Activated T-cell treated with anti-CD3 and anti-CD28 coated beads for 1 hour (primary cell): ENCODE measurements at places on chromosomes 5 and 9.

DNA sequence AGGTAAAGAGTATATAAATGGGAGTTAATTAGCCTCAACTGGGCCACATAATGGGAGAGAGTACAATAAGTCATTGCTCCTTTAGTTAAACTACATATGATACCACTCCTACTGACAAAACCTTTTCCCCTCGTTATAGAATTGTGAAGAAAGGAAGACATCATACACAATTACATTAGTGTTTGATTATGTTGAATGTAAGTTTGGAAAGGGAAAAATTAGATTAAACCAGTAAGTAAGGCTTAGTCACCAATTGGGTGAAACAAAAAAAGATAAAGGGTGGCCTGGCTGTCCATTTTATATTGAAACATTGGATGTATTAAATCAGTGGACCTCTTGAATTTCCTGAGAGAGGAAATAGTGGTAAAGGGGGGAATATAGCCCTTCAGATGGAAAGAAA is 464.3 kb upstream of the PAPPA start:
- DNase-seq, result no peak

DNA sequence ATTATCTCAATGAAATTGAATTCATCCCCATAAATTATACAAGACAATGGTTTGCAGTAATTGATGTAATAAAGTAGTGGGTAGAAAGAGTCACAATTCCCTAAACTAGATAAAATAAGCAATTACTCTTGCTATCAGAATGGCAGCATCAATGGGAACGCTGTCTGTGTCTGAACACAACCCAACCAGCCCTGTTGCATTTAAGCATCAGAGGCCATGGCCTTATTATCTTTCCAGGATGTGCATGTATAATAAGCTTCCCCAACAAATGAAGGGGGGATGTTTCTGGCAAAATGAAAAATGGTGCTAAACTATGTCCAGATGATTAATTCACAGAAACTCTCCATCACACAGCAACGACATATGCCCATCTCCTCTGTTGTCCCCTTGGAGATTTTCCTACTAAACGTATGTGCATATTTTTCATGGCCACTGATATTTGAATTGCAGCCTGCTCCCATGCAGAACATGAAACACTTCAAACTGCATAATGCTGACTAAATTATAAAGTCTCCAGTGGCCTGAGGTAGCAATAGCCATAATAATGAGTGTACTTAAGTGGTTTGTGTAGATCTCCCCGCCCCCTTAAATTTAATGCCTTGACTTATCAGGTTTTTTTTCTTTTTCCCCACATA is 306.9 kb upstream of the ADAMTS16 start:
- no peak for DNase-seq

DNA sequence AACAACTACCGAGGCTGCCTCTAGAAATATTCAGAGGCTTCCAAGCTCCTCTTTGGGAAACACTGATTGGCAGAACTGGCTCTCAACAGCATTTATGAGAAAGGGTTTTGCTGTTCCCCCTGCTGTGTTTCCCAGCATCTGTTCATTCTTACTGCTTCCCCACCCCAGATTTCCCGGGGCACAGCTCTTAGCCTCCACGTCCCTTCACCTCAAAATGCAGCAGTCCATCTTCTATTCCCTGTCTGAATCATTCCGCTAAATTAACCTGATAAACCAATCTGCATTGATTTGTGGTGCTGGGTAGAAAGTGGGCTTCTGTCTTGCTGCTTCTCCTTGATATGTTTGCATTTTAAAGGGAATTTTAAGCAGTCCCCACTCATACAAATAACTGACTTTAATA is 67.4 kb downstream of the PLK2 start:
- DNase-seq, result no peak

DNA sequence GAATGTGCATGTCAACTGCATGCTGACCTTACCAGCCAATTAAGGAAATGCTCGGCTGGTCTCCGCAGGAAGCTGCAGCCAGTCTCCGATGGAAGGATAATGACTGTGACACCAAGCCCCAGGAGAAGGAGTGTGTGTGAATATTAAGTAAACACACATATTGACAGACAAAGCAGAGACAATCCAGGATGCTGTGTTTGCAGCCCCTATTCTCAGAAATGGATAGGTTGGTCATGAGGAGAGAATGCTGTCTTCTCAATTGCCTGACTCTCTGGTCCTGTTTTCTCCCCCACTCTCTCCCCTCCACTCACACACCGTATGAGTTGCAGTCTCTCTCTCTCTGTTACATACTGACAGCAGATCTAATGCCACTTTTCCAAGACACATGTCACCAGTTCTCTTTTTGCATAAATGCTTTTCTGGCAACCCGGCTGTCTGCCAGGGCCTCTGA is 85.7 kb downstream of the EPB41L4A start:
- DNase-seq, result no peak

DNA sequence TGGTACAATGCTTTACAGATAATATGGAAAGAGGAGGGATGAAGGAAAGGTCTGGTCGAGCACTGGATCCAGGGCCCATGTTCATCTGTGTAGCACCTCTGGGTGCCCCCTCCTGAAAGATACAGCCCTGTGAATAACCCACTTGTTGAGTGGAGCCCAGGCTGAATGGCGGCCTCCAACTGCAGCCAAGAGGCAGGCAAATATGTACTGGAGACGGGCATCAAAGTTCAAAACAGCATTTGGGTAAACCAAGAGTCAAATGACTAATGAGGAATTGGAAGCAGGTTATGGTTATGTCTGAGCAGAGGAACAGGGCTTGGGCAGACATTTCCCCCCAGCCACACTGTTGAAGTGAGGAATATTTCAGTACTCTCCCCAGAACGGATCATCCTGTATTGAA is 1.1 kb downstream of the C9 start:
- DNase-seq, result no peak

DNA sequence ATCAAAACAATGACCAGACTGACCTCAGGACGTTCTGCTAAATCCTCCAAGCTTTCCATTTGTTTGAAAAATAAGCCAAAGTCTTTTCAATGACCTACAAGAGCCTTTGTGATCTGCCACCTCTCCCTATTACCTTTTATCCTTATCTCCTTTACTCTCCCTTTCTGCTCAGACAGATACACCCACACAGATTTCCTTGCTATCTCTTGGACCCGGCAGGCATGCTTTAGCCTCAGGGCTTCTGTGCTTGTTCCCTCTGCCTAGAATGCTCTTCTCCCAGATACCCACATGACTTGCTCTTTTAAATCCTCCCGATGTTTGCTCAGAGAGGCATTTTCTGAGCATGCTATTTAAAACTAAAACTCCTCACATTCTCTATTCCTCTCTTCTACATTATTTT is 8.9 kb upstream of the ELOVL7 start:
- no peak for DNase-seq

DNA sequence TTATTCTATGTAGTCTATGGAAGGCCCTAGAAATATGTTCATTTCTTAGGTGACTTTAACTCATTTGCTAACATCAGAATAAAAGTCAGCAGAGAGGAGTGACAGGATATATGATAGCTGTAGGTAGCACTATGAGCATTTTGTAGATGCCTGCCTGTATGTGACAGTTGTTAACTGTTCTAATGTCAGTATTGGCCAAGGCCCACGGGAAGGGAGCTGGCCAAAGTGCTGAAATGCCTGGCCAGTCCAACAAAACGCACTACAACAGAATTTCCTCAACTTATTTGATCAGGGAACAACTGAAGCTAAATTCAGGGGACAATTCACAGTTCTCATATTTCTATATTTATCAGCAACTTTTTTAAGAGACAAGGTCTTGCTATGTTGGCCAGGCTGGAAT is 20.8 kb downstream of the SV2C start:
- no peak for DNase-seq

DNA sequence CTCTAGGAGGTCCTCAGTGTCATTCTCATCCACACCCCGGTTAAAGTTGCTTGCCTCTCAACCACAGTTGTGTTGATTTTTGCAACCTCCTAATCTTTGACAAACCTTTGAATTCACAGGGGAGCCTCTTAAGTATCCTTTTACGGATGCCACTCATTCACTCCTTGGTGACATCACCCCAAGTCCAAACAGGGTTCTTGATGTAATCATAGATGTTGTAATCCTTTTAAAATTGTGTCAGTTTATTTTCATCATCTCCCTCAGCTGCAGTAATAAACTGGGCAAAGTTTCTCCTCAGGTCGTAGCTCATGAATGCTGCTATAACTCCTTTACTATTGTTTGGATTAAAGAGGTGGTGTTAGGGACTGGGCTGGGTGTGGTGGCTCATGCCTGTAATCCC is 637.2 kb upstream of the NUDT12 start:
- no peak for DNase-seq

GRCh38 chr5:69364414-69364813 is 4.9 kb downstream of the AK6 start:
- no peak for DNase-seq

GRCh38 chr9:110555551-110556331 is 23.8 kb downstream of the SVEP1 start:
- no peak for DNase-seq

- DNase-seq, result no peak
Measured at GRCh38 chr5:74404574-74405508, 235.7 kb downstream of the ENC1 start.

DNA sequence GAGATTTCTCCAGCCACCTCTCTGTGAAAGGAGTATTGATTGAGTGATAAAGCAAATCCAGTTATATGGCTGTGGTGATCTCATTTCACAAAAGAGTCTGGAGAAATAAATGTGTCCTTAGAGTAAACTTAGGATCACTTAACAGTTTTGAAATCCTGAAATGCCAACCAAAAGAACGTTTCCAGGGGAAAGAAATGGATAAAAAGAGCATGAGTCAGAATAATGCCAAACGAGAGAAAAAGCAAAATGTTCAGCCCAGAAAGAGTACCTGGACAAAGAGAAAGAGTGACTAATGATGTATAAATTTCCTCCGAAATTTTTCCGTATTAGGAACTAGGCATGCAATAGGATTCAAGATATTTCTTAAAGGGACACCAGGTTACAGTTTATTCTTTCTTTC is 463.1 kb upstream of the CDH10 start:
- no peak for DNase-seq
